M059J (cell line): ENCODE measurements at places on chromosomes 4 and X. TPM values are rescaled to one million over a fixed set of nuclear protein-coding genes. Genes with fewer than 3 reads are reported as not detected.
A peak's percentile ranks its signal among the peaks of the same experiment; 100 is the strongest.

XAGE5 gene
- not detected in 2 replicates for total RNA-seq

PPP1R3F gene
- 2.8 and 5.6 TPM in 2 replicates for total RNA-seq

KCND1 gene
- 0.76 and 1.7 TPM in 2 replicates for total RNA-seq

NUDT11 gene
- 3.6 and 4.1 TPM in 2 replicates for total RNA-seq

DNA sequence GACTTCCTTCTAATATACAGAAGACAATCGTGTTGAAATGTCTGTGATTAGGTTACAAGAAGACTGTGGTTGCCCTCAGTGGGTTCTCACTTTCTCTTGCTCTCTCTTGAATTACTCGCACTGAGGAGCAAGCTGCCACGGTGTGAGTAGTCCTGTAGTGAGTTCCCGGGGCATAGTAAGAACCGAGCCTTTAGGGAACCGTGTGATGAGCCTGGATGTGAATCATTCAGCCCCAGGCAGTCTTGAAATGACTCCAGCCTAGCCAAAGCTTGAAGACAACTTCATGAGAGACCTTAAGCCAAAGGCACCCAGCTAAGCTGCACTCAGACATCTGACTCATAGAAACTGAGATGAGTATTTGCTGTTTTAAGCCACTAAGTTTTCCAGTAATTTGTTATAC, 292.7 kb downstream of the SPOCK3 start:
- DNase-seq, result peak; percentile 87

DNA sequence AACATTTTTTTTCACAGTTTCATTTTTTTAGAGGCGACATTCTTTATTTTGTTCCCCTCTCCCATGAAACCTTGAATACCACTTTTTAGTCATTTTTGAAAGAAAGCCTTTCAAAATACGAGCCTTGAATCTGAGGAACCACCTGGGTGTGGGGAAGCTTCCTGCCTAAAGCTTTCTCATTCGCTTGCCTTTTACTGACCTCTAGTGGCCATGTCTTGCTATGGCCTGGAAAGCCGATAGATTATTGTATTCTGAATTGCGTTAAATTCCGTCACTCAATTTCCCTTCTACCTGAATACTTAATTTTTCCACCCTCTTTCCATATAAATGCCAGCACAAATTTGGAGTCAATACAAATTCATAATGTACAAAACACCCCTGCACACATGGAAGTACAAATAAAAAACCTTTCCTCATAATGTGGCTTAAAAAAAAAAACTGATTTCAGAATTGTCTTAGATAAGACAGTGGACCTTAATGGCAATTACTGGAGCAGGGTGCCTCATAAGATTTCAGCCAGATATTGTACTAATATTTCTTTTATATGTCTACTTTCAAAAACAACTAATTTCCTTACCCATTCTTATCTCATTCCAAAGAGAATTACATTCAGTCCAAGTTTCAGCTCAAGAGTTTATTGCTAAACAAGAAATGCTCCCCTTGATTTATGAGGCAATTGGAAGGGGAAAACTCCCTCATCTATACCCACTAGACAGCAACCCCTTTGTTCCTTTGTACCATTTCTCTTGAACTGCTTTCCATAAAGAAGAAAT, 217.9 kb downstream of the CENPC start:
- DNase-seq, result peak; percentile 48

- DNase-seq, result no peak
These were observed 55.1 kb downstream of the SH3RF1 start for GRCh38 chr4:169215656-169216055.

GRCh38 chr4:102535398-102536082, 34.4 kb downstream of the NFKB1 start:
- DNase-seq, result peak; percentile 73

DNA sequence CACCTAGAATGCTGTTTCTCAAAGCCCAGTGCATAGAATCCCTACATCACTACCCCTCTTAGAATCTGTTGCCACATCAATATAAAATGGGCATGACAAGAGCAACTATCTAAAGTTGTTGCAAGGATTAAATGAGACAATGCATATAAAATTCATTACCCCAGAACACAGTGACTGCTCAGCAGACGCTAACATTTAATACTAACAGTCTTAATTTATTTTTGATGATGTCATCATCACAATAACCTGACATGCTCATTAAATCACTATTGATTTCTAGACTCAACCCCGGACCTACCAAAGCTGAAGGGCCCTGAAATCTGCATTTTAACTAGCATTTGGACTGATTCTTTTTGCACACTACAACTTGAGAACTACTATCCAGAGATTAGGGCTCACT, 3.9 kb downstream of the ARSJ start:
- no peak for DNase-seq

- DNase-seq, result no peak
These were observed 96.9 kb downstream of the EGF start for GRCh38 chr4:110009550-110009949.

DNA sequence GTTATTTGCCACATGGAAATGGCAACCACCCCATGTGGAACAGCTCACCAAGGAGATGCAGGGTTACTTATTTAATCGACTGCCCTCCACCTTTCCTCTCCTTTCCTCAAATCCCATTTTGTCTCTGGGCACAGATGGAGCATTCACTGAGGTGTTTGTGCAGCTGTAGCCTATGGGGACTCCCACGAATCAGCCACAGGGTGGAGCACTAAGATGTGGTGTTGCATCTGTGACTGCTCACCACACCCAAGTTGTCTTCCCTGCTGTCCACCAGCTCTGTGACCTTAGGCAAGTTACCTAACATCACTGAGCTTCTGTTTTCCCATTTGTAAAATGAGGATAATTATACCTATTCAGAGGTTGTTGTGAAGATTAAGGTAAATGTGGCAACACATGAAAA, 252.4 kb upstream of the CPEB2 start:
- peak; percentile 29 for DNase-seq

DNA sequence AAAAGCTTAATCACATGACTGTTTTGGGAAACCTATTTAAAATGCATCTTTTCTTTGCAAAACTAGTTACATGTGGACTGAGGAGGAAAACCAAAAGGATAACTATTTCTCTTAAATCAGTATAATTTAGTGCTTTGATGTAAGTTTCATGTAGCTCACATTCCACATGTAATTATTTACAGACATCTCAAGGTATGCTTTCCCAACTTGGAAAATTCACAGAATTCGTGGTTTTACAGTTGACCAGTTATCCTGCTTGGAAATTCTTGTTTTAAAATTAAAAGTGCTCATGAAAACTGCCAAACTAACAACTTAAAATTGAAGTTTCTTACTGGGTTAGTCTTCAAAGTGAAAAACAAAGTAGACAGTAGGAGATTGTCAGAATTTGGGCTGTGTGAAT, 52.4 kb downstream of the EDNRA start:
- no peak for DNase-seq

- DNase-seq, result no peak
These were observed 92.0 kb upstream of the CLCN4 start for GRCh38 chrX:10064736-10065135.

DNA sequence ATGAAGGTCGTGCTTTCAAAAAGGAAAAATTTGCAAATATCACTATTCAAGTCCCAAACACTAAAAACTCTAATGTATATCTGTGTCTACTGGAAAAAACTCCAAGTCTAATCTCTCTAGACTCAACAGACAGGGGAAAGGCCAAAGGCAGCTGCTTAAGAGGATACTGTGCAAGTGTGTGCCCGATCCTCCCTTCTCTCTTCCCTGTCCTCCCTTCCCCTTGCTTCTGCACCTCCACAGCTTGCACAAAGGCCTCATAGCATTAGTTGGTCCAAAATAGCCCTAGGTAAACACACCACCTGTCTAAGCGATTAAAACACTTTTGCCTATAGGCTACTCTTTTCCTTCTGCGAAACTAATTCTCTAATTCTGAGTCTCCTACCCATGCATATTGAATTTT, 10.6 kb downstream of the C4orf54 start:
- no peak for DNase-seq

DNA sequence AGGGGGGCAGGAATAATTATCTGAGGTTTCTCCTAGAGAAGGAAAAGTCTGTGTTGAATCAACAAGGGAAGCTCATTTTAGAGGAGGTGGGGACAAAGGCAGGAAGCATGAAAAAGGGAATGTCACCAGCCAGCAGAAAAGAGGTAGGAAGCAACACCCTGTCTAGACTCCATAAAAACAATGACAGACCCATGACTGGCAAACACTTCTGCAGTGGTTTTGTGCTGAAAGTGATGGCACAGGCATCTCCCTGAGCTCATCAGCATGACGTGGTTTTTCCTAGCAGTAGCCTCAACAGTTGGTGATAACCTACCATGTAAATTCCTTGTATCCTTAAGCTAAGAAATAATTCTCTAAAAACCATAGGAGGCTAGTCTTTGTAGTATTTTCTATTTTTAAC, 110.7 kb upstream of the GALNT7 start:
- peak; percentile 60 for DNase-seq

DNA sequence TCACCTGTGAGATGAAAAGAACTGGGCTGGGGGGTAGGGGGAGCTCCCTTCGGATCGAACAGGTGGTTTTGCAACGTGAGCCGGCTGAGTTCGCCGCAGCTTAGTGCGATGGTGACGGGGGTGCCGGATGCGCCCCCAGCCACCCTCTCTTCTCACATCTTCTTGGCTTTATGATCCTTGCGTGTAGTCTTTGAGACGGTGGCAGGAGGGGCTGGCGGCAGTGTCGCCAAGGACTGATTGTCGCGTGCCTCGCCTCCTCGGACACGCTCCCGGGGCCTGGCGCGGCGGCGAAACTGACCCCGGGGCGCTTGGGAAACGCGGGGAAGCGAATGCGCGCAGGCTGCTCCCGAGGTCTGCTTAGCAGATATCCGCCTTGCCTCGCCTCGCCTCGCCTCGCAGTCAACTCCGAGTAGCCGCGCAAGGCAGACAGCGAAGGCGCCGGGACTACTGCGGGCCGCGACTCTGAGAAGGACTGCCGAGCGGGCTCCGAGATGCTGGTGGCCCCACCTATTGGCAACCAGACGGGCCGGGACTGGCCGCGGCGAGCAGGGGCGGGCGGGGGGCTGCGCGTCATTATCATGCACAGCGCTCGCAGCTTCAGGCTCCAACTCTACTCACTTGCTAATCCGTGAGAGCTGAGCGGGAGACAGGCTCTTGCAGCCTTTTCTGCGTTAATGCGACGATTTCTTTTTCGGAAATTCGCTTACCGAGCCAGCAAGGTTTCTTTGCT, 1.5 kb downstream of the GRID2 start:
- DNase-seq, result peak; percentile 24

- no peak for DNase-seq
These were observed 12.9 kb downstream of the DCTD start for GRCh38 chr4:182904211-182904761.
